Colonic mucosa (tissue), 4 donors: ENCODE measurements at places on chromosomes 12 and 14. TPM values are rescaled to one million over a fixed set of nuclear protein-coding genes. Genes with fewer than 3 reads are reported as not detected.

- H3K36me3 ChIP-seq: no peaks in the 10 kb centered on the region
- H3K27me3 ChIP-seq: no peaks in the 10 kb centered on the region
- H3K4me1 ChIP-seq: peaks cover 3% of the 10 kb centered on the region
- H3K27ac ChIP-seq: peak overlapping the region; percentile 38
- no peak overlapping the region for H3K4me3 ChIP-seq
- DNase-seq: peak; percentile 29
Measured at GRCh38 chr12:19166387-19166786, 36.9 kb downstream of the PLEKHA5 start.

- H3K27me3 ChIP-seq: no peaks in the 10 kb centered on the region
- H3K36me3 ChIP-seq: no peaks in the 10 kb centered on the region
- H3K27ac ChIP-seq: no peak overlapping the region
- no peaks in the 10 kb centered on the region for H3K4me1 ChIP-seq
Measured at GRCh38 chr12:58850826-58851225, 69.5 kb downstream of the LRIG3 start.

Gene BBOF1
- total RNA-seq: 1.4 TPM

Gene BDKRB2
- 11.3 TPM for total RNA-seq

Gene MANSC1
- 63.6 TPM for total RNA-seq
